ENCODE measurements at places on chromosomes 7 and 10.

- no peak for DNase-seq
Measured at GRCh38 chr10:15658069-15658702, 61.5 kb downstream of the ITGA8 start.

GRCh38 chr10:90817128-90817889 lies 40.5 kb downstream of the HTR7 start:
- no peak for DNase-seq

GRCh38 chr7:28135315-28135714 lies 45.3 kb downstream of the JAZF1 start:
- DNase-seq: no peak

- DNase-seq: no peak
Measured at GRCh38 chr10:44056206-44056605, 328.7 kb downstream of the CXCL12 start.

GRCh38 chr7:28062197-28062991 lies 118.2 kb downstream of the JAZF1 start:
- DNase-seq: no peak

DNA sequence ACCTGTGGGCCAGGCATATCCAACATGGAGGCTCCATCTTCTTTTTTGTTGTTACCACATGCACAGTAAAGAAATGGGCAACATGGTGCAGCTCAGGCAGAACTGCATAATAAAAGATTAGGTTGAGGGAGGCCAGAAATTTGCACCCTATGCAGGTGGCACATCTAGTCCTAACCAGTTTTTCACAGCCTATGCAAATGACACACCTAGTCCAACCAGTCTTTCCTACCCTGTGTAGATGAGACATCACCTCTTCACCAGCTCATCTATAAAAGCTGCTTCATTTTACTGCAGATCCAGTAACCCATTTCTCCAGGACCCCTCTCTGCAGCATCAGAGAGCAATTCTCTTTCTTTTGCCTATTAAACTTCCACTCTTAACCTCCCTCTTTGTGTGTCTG lies 411.0 kb upstream of the PCDH15 start:
- no peak for DNase-seq

DNA sequence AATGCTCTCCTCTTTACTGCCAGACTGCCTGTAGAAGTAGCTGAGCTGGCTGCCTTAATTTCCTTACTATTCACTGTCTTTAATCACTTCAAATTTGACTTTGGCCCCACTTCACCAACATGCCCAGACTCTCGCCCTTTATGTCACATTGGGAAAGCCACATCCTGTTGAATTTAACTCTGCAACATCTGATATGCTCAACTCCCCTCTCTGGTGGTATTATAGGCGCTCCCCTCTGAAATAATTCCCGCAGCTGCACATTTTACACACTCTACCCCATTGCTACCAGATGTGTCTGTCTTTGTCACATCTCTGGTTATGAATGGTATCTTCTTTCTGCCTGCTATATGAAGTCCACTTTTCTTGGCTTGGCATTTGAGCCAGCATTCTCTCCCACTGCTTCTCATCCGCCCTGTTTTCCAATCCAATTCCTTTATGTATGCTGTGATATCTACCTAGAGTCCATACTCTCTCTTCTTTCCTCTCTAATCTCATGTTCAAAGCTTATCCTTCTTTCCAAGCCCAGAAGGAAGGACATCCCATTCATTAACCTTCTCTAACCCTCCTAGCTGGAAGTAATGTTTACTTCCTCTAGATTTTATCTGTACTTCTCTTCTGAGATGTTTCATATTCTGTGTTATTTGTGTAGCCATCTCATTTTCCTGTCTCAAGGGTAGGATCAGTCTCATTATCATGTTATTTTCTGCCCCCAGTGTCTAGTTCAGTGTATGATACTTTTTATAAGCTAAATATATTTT lies 134.5 kb downstream of the ST7 start:
- DNase-seq: no peak

DNA sequence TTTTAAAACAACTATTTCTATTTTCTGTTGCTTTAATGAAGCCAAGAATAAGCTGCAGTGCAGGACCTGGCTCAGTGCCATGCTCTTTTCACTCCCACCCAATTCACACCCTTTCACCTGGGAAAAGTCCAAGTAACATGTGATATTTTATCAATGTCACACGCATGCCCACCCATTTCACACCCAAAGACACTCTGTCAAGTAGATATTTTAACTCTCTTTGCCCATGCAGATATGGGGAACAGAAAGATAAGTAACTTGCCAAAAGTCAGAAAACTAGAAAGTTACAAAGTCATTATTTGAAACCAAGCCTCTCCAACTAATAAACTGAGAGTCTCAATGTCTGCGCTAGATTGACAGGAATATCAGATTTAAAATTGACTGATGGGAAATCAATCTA lies 706.7 kb upstream of the PHF14 start:
- no peak for DNase-seq

- no peak for DNase-seq
Measured at GRCh38 chr10:83817797-83818196, 321.5 kb upstream of the GHITM start.

GRCh38 chr7:85185424-85186082 lies 1.3 kb downstream of the SEMA3D start:
- DNase-seq: no peak

- no peak for DNase-seq
Measured at GRCh38 chr7:138825049-138825721, 27.2 kb upstream of the ATP6V0A4 start.

DNA sequence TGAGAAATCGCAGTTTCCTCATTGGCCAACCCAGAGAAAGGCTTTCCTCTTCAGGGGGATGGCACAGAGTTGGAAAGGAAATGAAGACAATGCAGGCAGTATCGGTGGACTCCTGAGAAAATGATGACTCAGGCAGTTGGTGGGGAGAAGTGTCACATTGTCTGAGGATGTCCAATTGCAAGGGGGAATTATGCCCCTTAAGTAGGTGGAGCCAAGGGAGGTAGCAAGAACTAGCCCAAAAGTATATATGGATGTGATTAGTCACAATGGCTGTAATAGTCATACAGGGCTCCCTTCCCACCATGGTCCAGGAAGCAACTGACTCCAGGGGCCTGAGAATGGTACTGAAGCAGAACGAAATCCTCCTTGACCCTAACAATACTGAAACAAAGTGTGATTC lies 58.3 kb upstream of the EGFR start:
- DNase-seq: no peak

DNA sequence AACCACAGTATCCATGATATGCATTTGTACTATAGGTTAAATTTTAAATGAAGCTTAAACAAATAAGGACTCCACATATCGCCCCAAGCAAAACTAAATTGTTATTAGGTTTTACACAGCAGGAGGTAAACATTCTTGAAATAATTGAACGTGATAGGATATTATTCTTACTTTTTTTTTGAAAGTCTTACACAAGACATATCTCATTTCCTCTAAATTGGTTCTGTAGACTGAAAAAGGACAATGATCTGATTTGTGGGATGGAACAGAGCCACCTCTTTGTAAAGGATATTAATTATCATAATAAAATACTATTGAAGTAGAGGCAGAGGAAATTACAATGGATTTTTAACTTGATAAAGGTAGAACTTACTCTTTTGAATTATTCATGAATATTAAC lies 155.1 kb upstream of the SEMA3D start:
- DNase-seq: no peak

DNA sequence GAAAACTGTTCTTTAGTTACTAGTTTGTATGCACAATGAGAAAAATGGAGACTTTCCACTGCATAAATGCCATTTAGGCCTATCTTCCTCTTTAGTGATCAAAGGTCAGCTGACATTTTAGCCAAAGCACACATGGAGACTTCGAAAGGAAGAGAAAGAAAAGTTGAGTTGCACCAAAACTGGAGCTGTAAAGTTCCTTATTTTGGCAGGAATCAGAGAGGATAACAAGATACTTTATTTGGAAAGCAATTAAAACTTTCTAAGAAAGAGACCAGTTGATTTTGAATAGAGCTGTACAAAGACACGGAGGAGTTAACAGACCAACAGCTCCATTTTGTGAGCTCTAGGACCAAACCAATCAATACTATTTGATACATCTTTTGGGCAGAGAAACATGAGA lies 14.2 kb downstream of the ENTPD7 start:
- DNase-seq: no peak

GRCh38 chr7:38512291-38512690 lies 118.9 kb downstream of the AMPH start:
- no peak for DNase-seq

- DNase-seq: no peak
Measured at GRCh38 chr10:52729271-52730104, 43.1 kb downstream of the MBL2 start.

- DNase-seq: no peak
Measured at GRCh38 chr7:25083201-25083600, 41.9 kb downstream of the CYCS start.

- DNase-seq: no peak
Measured at GRCh38 chr7:35463176-35463700, 209.3 kb upstream of the TBX20 start.

GRCh38 chr10:1243486-1244234 lies 187.5 kb downstream of the WDR37 start:
- DNase-seq: no peak

GRCh38 chr7:129947701-129948100 lies 5.1 kb downstream of the UBE2H start:
- no peak for DNase-seq

GRCh38 chr10:35433851-35434426 lies 97.6 kb downstream of the CCNY start:
- no peak for DNase-seq

DNA sequence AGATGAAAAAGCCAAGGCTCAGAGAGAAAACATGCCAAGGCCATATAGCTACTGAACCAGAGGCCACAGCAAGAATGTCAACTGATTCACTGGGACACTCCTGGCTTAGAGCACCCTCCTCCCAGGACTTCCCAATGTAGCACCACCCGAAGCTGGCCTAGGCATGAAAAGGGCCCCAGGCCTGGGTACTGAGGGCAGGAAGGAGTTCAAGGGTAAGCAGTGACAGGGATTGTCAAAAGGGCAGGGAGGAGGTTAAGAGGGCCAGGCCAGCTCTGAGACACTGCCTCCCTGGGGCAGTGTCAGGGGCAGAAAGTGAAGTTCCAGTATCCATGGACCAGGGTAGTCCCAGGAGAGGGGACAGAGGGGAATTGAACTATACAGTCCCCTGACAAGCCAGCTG lies 57.8 kb downstream of the FRMPD2 start:
- no peak for DNase-seq

- peak; percentile 24 for DNase-seq
Measured at GRCh38 chr7:44257618-44258422, 57.0 kb downstream of the YKT6 start.
